A549 treated with RU486 at 1 μM for 4 hours (cell line): ENCODE measurements at places on chromosomes 1 and 21. TPM values are rescaled to one million over a fixed set of nuclear protein-coding genes. Genes with fewer than 3 reads are reported as not detected.

The LCA5L gene
- 0.97 to 2.4 TPM (median 1.8 TPM) in 5 replicates for total RNA-seq

The NEXN gene
- total RNA-seq = 5.1 to 9.9 TPM (median 6.2 TPM) in 5 replicates

The TBX15 gene
- total RNA-seq = 0.08 to 0.11 TPM (median 0.09 TPM) in 4 of 5 replicates, not detected in the other

The LEFTY1 gene
- total RNA-seq = 0.21 to 0.48 TPM (median 0.37 TPM) in 5 replicates

The SWT1 gene
- 0.61 to 1.9 TPM (median 1.2 TPM) in 5 replicates for total RNA-seq

The GPR153 gene
- 0.64 to 1.4 TPM (median 1.1 TPM) in 5 replicates for total RNA-seq

The CAPZA1 gene
- total RNA-seq = 62.9 to 76.5 TPM (median 71.0 TPM) in 5 replicates

The SERINC2 gene
- total RNA-seq = 18.0 to 31.8 TPM (median 29.7 TPM) in 5 replicates

The AMY1A gene
- not detected in 5 replicates for total RNA-seq

The INAVA gene
- total RNA-seq = 29.7 to 46.4 TPM (median 37.9 TPM) in 5 replicates
